ENCODE measurements at places on chromosomes 1 and 21. TPM values are rescaled to one million over a fixed set of nuclear protein-coding genes. Genes with fewer than 3 reads are reported as not detected.

DNA sequence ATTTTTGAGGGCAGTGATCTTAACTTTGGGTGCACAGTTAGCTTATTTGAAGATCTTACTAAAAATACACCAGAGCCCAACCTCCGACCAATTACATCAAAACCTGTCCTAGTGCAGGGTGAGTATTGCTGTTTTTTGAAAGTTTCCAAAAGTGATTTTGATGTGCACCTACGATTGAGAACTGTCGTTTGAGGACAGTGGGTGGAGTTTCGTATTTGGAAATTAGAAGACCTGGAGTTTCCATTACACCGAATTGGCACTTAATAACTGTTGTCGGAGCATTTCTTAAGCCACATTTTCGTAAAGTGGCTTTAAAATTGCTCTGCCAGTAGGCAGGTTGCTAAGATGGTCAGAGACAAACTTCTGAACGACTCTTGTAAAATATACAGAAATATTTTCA, 1.1 kb downstream of the SOD1 start:
- DNase-seq, result no peak

- DNase-seq, result no peak
These were observed 60.1 kb upstream of the KAZN start for GRCh38 chr1:14538335-14538734.

DNA sequence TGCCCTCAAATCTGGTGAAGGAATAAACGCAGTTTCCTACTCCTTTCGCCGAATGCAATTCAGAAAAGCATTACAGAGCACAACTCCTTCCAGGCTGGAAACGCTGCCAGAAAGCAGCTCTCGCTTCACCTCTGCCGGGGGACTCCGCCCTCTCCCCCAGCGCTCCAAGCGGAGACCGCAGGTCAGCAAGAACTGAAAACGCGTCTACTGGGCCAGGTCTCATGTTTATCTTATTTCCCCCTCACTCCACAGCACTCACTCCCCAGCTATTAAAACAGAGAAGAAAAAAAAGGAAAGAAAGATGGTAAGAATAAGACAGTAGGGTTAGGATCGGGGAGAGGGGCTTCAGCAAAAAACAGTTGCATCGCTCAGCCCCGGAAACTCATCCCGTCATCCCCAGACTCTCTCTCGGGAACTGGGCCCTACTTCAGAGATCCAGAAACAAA, 833 bp upstream of the RCOR3 start:
- DNase-seq, result peak; percentile 27

DNA sequence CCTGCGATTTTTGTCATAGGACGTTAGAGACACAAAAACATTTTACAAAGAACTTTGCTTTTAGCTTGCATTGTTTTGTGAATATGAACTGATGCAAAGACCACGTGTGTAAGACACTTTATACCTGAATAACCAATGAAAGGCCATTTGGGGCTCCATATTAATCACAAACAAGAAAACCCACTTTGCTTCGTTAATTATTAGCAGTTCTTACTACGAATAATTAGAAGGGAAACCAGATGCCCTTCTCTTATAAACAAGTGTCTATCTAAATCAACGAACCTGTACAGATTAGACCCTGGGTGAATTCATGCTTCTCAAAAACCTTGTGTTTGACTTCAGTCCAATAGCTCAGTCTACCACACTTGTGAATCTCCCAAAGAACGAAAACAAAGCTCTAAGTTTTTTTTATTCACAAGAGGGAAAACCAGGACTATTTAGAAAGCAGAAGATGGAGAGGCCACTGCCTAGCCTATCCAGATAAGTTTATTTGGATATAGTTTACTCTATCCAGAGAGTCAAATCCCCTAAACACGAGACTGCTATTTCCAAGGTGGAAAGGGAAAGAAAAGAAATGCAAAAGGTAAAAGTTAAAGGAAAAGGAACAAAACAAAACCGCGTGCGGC, 897 bp downstream of the CYYR1 start:
- no peak for DNase-seq

S100A7 gene
- not detected for total RNA-seq

NFYC gene
- 15.0 TPM for total RNA-seq

ZFP69 gene
- 2.8 TPM for total RNA-seq
